ENCODE measurements at places on chromosomes 2 and 18.

DNA sequence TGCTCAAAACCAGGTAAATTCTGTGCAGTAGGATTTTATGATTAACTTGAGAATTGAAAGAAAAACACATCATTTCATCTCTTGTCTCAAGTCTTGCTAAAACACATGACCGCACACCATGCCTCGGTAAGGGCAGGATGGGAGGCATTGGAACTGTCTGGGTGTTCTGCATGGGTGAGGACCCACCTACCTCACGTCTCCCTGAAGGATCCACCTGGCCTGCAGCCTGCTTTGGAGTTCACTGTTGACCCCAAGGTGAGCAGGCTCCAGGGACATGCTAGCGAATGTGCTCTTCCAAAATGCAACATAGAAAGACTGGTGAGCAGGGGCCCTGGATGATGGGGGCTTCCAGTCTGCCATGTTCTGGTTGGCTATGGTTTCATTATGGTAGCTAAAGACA lies 131.5 kb downstream of the NCK2 start:
- DNase-seq = no peak

DNA sequence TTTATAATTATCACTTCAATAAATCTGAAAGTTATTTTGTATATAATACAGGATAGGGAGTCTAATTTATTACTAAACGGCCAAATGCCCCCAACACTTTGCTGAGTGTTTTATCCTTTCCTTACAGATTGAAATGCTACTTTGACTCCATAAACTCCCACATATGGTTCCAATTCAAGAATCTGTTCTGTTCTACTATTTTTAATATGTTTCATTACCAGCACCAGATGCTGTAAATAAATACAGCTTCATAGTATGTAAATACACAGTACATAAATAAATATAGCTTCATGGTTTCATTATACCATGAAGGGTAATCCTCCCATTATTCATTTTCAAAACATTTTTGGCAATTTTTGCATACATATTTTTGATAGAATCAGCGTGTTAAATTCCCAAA lies 34.0 kb upstream of the MREG start:
- no peak for DNase-seq

DNA sequence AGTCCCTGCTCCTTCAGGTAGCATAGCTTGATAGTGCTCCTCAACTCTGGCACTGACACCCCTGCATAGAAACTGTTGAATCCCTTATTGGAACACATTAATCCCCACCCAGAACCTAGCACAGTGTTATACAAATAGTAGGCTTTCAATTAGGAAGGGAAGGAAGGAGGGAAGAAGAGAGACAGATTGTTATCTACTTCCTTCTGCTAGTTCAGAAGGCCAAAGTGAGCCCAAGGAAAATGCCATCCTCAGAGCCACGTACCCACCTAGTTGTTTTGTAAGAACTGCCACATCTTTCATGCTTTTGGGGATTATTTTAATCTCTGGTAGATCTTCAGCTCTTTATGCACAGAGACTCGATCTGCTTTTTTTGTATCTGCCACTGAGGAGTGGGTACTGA lies 75.1 kb downstream of the CLHC1 start:
- no peak for DNase-seq

GRCh38 chr2:10405448-10405847 lies 42.7 kb downstream of the ODC1 start:
- peak; percentile 70 for DNase-seq

DNA sequence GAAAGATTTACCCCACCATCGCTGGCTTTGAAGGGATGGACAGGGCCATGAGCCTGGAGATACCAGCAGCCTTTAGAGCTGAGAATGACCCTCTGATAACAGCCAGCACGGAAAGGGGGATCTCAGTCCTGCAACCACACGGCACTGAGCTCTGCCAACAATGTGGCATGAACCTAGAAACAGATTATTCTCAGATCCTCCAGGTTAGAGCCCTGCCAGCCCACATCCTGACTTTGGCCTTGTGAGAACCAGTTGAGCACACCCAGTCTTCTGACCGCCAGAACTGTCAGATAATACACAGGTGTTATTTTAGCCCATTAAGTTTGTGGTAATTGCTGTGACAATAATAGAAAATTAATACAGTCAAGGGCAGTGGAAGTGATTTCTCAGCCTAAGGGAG lies 9.4 kb upstream of the GNLY start:
- no peak for DNase-seq

- no peak for DNase-seq
Observed at GRCh38 chr18:77736842-77737241, 487.2 kb downstream of the GALR1 start.

DNA sequence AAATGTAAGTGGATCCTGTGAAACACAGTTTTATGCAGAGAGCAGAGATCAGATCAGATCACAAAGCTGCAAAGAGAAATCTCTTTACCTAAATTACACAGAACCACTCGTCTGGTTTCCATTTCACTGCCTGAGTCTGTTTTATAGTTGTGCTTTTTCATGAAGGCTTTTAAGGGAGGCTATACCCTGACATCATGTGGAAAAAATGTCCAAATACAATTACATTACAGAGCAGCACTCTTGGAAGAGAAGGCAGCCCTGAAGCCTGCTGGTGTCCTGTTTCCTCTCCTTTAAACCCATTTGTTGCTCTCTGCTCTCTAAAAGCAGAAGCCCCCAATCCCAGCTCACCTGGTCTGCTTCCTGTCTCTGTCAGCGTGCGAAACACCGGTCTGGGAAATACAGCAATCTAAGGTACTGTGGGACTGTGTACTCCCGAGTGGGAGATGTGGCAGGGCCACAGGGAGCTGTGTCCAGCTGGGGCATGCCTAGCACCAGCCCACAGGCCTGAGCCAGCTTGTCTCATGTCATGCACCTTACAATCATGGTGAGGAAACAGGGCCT lies 24.8 kb upstream of the ZFP36L2 start:
- no peak for DNase-seq

- DNase-seq = no peak
Observed at GRCh38 chr18:57648414-57648813, 26.8 kb upstream of the NARS1 start.

- peak; percentile 16 for DNase-seq
Observed at GRCh38 chr2:157722580-157723234, 94.0 kb upstream of the ACVR1C start.

- DNase-seq = peak; percentile 72
Observed at GRCh38 chr18:50203801-50204604, 9.1 kb upstream of the MYO5B start.

DNA sequence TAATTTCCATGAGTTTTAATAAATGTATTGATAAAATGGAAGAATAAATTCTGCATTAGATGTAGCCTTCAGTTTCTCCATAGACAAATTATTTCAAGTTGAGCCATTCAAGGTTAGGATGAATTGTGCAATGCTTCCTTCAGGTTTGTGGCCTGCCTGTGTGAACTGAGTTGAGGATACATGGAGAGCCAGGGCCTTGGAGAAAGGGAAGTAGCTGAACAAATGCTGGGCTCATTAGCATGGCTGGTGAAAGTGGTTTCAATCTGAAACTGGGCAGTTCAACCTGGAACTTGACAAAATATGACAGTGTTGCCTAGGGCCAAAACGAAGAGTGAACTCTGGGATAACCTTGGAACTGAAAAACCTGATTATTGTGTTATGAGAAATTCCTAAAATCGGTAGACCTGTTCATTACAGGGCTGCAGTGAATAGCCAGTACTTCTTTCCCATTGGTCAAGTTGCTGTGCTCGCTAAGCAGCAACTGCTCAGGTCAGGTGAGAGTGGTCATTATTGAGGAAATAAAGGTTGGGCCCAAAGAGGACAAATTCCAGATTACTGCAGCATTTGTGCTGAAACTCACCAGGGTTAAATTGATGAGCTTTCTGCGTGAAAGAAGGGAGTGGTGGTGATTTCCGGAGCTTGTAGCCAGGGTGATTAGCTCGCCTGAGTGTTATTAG lies 12.7 kb downstream of the INPP1 start:
- no peak for DNase-seq

DNA sequence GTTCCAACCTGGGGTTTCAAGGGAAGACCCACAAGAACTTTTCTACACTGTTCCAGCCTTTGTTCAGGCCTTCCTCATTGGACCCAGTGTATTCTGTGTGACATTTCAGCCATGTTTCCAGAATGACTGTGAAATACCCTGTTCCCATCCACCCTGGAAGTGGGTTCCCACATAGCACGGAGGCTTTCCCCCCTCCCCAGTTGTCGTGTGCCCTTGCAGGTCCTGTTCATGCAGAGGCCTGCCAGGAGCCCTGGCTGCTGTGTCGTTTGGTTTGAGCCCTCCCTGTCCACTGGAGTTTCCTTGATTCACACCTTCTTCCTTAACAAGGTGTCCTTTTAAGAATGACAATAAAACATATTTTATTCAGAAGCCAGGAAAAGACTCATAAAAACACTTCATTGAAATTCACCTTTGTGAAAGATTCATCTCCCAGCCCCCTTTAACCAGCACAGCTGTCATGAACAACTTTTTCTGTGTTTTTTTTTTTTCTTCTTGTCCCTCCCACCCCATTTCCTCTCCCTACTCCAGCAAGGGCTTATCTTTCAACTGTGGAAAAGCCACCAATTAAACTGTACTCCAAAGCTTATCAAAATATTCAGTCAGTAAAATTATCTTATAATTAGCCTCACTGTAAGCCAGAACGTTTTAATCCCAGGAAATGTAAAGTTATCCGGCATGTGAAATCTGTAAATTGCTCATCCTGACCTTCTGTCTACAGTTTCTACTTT lies 106.4 kb downstream of the ACOXL start:
- DNase-seq = no peak

Data from brain (organoid and tissue), 16 donors.